ENCODE measurements at places on chromosomes 4 and X.

- DNase-seq, result no peak
These were observed 6.4 kb upstream of the UBA1 start for GRCh38 chrX:47187106-47187677.

DNA sequence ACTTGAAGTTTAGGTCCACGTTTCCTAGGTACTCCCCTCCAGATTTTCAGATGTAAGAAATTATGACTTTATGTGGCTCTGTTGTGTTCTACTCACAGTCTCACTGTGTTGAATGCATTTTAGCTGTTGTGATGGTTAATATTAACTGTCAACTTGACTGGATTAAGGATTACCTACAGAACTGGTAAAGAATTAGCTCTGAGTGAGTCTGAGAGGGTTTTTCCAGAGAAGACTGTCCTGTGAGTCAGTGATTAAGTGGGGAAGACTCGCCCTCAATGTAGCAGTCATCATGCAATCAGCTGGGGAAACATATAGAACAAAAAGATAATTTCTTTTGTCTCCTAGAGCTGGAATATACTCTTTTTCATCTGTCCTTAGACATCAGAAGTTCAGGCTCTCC is 493.4 kb downstream of the ACTRT1 start:
- DNase-seq, result no peak

DNA sequence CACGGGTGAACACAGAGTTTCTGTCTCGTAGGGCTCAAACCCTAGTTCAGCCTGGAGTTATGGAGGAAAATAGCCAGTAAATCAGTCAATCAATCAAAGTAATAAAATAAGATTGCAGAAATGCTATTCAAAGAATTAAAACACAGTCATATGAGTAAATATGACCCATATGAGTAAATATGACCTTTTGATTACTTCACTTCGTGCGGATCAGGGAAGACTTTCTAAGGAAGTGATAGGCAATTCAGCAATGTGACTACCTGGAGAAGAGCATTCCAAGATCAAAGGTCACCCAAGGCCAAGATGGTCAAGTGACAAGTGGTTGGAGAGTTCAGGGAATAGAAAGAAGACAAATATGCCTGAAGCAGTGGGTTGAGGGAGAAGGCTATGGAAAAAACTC is 722.6 kb downstream of the ADGRL3 start:
- DNase-seq, result no peak

GRCh38 chr4:68228568-68228967 is 16.9 kb downstream of the TMPRSS11B start:
- no peak for DNase-seq

Data from NCI-H446 treated with DMSO at 0.1 percent for 48 hours (cell line).